ENCODE measurements at places on chromosomes 16 and 17.

DNA sequence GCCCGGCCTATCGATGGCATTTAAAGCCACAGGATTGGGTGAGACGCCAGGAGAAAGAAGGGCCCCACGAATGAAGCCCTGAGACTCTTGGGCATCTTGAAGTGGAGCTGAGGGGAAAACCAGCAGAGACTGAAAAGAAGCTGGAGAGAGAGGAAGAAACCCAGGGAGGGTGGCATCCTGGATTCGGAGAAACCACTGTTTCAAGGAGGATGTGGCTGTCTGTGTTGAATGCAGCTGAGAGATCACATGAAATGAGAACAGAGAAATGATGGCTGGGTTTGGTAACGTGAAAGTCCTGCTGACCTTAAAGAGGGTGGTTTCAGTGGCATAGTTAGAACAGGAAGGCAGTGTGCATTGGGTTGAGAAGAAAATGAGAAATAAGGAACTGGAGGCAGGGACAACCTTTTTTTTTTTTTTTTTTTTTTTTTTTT, 3.8 kb downstream of the TNFSF12 start:
- DNase-seq, result no peak

DNA sequence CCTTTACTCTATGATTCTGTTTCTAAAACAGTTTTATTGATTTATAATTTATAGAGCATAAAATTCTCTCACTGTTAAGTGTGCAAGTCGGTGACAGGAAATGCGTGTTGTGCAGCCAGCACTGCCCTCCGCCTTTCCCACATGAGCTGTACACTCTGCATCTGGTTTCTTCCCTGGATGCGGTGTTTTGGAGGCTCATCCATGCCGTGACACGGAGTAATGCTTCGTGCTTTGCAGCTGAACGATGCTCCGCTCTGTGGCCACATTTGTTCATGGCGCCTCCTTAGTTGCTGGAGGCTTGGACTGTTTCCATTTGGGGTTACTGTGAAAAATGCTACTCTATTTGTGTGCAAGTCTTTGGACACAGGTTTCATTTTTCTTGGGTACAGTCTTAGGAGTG, 7.2 kb upstream of the IGFALS start:
- DNase-seq, result no peak

DNA sequence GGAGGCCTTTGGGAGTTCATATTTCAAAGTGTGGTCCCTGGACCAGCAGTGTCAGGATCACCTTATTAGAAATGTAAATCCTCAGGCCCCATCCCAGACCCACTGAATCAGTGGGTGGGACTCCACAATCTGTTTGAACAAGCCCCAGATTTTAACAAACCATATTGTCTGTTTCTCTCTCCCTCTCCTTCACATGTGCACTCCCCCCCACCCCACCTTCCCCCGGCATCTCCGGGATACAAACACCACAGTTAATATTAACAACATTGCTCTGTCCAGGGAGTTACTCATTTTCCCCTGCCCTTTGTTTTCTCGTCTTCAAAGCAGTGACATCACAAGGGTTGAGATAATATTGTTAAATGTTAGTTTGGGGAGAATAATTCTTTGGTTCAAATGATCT, 127.3 kb downstream of the KATNIP start:
- DNase-seq, result no peak

DNA sequence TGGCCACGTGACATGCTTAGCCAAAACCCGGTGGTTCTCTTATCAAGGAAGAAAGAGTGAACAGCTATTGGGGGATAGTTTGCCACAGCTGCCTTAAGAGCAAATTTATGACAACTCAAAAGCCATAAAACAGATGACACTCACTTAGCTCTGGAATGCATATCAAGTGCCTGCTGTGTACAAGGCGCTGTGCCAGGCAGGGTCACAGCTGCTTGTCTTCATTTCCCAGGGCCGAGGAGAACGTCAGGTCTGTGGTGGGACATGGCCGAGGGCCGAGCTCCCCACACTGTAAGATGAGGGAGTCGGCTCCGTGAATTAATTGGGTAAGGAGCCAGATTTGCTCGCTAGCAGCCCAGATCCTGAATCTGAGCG, 14.0 kb downstream of the EEF2K start:
- no peak for DNase-seq

GRCh38 chr17:29273924-29274323, 20.0 kb downstream of the NUFIP2 start:
- DNase-seq, result no peak

GRCh38 chr17:6558932-6559752, 2.8 kb upstream of the PITPNM3 start:
- DNase-seq, result no peak

DNA sequence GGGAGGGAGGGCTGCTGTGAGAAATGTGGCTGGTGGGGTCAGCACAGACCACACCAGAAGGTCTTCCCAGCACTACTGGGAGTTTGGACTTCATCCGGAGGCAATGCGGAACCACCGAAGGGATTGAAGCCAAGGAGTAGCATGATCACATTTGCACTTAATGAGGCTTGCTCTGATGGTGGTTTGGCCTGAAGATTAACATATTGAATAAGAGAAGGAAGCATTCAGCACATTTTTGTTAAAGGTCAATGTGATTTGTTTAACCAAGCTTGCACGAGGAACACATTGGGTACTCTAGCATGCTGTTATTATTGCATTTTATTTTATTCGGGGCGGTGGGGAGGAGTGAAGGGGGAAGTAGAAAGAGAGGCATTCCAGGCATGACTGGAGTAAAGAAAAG, 378.6 kb downstream of the UTP18 start:
- DNase-seq, result no peak

DNA sequence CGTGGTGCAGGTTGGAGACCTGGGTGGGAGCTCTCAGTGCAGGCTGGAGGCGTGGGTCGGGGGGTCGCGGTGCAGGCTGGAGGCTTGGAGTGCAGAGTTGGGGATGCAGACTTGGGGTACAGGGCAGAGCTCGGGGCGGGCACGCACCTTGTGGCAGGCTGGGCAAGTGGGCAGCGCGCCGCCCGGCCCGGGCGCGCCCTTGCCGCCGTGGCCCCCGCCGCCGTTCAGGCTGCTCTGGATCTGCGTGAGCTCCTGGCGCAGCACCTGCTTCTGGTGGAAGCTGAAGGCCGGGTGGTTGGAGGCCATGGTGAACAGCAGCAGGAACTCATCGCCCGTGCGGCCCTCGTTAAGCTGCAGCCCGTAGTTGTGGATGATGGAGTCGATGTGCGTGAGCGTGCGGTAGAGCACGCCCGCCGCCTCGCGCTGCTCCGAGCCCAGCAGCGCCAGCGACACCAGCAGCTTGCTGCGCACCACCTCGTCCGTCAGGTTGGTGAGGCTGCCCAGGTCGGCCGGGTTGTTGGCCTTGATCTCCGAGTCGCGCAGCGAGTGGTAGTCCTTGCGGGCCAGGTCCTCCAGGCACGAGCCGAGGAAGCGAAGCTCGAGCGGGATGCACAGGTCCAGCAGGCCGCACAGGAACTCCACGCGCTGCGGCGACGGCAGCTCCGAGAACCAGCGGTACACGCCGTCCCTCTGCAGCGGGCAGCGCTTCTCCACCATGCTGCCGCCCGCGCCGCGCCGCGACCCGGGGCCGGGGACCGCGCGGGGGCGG, 1.1 kb downstream of the ZCCHC14 start:
- DNase-seq, result no peak

GRCh38 chr16:74871608-74872007, 97.0 kb upstream of the FA2H start:
- DNase-seq, result no peak

Measured in K562 (cell line).